ENCODE measurements at places on chromosomes 3 and 15.

DNA sequence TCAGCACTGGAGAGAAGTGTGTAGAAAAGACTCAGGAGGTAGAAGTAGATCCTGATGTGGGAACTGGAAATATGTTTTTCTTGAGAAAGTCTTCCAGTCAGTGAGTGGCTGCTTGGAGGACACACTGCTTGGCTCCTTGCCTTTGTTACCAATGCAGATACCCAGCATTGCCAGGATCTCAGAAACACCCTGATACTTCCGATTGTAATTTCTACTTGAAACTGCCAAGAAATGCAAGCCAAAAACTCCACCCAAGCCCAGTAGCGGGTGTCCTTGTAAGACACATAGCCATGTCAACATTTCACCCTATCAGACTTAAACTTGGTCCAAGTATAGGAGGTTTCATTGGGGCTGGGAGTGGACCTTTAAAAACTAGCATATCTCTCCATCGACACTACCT is 141.8 kb downstream of the ALDH1A2 start:
- no peak for DNase-seq

- peak; percentile 43 for DNase-seq
Measured at GRCh38 chr3:127544192-127544802, 46.2 kb downstream of the TPRA1 start.

DNA sequence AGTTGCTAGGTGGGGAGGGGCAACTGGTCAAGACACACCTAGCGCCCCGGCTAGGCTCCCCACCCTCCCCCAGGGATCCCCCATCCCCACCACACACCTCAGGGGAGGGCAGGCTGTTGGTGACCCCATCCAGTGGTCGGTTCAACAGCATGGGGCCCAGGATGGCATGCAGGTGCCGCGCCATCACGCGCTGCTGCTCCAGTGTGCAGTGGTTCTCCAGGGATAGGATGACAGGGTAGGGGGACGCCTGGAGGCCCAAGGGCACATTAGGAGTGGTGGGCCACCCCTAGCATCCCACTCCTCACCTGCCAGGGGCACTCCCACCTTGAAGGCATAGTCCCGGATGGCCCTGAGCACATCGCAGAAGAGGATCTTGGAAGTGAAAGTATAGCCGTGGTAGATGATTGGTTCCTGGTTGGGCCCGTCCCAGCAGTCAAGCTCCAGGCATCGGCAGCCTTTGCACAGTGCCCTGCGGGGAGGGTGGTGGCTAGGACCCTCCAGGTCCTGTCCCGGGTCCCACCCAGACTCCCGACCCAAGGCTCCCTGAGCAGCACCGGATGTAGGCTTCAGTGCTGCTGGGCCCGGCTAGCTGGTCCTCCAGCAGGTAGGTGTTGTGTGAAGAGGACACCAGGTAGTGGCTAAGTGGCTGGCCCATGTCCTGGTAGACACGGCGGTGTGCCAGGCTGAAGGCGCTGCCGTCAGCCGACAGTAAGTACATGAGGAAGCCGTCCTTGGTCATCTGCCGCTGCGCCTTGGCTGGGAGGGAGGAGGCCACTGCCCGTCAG is 19.4 kb downstream of the VILL start:
- DNase-seq: no peak

DNA sequence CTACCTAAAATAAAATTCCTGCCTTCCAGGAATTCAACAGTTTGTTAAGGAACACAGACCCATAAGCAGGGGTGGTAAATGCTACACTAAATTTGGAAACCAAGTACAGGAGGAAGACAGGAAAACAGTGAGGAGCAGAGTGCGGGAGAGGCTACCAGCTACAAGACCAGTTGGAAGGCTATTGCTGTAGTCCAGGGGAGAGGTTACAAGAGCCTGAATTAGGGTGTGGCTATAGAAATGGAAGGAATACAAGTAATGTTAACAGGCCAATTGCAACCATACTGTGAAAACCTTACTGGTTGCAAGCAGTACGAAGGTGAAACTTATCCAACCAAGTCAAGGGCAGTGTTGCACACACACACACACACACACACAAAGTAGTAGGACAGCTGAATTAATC is 880 bp upstream of the ARMC8 start:
- peak; percentile 4 for DNase-seq

DNA sequence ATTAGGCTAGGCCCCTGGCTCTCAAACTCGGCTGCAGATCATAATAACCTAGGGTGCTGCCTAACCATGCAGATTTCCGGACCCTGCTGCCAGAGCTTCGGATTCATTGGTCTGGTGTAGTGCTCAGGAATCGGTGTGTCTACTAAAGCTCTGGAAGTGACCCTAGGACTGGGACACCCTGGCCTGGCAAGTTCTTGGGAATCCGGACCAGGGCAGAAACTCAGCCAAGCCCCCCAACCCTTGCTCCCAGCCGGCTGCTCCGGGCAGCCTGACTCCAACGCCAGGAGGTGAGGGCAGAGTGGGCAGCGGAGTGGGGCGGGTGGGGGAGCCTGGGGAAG is 23.0 kb downstream of the IGDCC3 start:
- no peak for DNase-seq

GRCh38 chr15:39549912-39550311 is 31.0 kb upstream of the THBS1 start:
- DNase-seq: no peak

- peak; percentile 44 for DNase-seq
Measured at GRCh38 chr3:194536871-194537637, 50.3 kb upstream of the ATP13A3 start.
